Pons (tissue), 1 donor: ENCODE measurements at places on chromosomes 3 and 15.
A peak's percentile ranks its signal among the peaks of the same experiment; 100 is the strongest.

DNA sequence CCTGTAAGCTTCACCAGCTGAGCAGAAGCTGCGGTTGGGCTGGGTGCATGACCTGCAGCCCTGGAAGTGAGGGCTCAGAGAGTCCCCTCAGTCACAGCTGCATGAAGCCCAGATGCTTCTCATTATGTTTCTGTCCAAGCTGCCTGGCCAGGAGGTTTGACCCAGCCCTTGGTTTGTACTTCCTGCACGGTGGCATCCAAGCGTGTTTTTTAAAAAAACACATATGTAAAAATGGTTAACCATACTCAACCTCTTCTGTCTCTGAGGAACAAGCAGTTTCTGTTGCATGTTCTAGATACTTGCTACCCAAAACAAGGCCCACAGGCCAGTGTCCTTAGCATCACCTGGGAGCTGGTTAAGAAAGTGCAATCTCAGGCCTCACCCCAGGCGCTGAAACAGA lies 76.0 kb upstream of the ATP10A start:
- DNase-seq = no peak

- no peak for DNase-seq
These were observed 21.3 kb upstream of the KLF13 start for GRCh38 chr15:31305375-31305774.

DNA sequence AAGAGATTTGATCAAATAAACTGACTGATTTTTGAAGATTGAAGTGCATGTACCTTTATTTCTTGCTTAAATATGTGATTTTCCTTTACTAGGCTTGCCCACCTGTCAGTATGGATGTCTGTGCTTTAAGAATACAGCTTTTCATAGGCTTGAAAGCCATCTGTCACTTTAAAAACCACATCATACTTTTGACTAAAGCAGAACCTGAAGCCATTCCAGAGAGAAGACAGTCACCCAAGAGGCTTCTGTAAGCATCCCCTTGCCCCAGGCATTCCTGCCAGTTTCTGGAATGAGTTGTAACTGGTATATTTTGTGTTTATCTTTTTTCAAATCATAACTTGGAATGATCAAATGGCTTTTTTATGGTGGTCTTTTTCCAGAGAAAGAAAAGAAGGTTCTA lies 24.0 kb downstream of the HPS3 start:
- no peak for DNase-seq

DNA sequence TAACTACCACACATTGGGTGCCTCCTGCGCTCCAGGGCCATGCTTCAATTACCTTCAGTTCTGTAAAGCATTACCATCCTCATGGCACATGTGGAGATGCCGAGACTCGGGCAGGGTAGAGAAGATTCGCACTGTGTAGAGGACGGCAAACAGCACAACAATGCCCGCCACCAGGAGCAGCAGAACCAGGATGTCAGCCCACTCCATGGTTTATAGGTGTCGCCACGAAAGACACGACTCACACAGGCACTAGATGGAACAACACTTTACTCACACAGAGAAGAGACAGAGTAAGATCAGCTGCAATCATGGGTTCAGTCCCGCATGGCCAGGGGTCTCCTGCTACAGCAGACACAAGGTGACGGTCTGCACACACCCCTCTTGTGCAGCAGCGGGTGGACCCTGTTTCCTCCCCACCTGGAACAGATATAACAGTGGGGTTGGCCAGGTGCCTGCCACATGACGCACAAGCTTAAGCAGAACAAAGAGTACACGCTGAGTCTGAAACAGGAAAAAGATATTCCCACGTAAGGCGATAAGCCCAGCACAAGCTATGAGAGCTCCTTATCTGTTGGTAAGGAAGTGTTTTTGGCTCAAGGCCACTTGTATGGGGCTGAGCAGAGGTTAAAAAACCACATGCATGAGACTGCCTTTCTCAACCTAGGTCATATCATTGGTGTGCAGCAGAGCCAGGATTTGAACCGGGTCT lies 2.5 kb upstream of the TBC1D21 start:
- no peak for DNase-seq

DNA sequence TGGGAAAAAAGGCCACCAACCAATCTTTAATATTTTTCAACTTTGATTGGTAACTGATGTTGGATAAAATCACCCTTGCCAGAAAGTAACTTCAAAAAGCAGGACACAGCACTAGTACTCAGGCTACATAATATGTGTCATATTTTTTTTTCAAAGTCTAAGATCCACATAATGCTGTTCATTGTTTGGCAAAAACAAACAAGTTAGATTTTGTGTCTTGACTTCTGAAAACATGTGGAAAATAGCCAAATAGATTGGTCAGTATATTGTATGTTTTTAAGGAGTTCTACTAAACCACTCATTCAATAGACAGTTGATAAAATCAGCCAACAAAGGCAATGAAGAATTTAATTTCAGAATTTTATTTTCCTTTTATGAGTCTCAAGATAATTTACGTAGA lies 111.7 kb upstream of the CCDC54 start:
- peak; percentile 58 for DNase-seq

DNA sequence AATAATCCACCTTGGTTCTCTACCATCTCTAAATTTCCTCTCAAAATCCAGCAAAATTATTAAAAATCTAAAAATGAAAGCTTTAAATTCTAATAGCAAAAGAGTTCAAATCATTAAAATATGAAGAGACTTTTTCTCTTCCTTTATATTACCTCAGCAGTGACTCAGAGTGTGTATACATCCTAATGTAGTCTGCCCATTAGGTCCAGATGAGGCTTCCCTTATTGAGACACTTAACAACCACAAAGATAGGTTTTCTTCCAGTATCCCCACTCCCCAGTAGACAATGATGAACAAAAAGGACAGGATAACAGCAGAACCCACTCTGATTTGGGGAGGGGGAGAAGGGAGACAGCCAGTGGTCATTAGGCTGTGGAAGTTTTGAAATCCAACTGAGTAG lies 61.5 kb upstream of the DCBLD2 start:
- DNase-seq = no peak

GRCh38 chr3:169657351-169658124 lies 6.0 kb downstream of the MECOM start:
- no peak for DNase-seq

DNA sequence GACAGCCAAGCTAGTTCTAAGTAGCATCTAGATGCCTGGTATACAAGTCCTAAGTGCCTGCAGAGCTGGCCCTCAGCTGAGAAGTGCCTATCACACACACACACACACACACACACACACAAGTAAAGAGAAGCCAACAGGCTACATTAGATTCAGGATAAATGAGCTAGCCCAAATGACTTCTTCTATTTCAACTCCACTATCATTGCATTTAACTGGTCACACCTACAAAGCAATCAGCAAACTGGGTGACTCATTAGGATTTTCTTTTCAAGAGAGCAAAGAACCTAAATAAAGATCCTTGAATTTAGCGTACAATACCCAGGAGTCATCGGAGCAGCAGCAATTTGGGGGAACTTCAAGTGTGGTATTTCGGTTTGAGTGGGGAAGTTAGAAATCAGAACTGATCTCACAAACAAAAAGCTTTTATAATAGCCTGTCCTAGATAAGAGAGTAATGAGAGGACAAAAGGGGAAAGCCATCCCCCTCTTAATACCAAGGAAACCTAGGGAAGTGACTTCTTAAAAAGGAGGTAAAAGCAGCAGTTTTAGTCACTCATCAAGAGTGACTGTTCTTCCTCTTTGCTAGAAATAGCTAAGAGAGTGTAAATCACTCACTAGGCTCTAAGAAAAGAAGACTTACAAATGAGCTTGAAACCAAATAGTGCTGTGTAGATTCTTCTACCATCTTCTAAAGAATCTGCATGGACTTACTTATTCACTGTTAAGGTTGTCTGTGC lies 112.7 kb downstream of the TNIK start:
- peak; percentile 46 for DNase-seq

DNA sequence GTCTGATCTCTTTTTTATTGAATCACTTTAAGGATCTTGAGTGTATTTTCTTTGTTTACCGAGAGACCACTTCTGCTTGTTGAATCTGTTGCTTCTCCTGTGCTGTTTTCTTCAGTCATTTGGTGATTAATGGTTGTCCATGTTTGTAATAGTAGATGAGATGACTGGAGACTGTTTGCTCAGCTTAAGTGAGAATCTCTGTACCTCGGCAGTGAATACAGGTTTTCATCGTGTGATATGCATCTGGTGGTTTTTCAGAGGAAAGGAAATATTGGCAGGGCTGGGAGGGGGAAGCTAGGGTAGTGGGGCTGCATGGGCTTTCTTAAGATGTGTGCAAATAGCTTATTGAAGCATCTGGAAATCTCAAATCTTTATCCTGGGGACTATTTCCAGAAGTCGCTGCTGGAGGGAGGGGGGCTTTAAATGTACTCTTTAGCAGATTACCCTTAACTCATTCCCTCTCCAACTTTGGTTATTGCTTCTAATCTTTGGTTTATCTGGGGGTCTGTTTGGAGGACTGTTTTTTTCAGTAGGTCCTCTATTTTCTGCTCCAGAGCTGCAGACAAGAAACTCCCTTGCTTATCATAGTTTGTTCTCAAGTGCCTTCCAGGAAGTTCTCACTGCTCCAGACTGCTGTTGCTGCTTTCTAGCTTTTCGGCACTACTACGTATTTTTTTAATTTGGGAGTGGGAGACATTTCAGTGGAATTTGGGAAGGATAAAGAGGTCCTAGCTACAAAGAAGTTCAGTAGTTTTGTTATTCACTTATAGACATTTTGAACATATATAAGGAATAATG lies 19.4 kb downstream of the CMTM8 start:
- no peak for DNase-seq

- DNase-seq = no peak
These were observed 862.7 kb upstream of the SEMA6D start for GRCh38 chr15:46854564-46854963.

DNA sequence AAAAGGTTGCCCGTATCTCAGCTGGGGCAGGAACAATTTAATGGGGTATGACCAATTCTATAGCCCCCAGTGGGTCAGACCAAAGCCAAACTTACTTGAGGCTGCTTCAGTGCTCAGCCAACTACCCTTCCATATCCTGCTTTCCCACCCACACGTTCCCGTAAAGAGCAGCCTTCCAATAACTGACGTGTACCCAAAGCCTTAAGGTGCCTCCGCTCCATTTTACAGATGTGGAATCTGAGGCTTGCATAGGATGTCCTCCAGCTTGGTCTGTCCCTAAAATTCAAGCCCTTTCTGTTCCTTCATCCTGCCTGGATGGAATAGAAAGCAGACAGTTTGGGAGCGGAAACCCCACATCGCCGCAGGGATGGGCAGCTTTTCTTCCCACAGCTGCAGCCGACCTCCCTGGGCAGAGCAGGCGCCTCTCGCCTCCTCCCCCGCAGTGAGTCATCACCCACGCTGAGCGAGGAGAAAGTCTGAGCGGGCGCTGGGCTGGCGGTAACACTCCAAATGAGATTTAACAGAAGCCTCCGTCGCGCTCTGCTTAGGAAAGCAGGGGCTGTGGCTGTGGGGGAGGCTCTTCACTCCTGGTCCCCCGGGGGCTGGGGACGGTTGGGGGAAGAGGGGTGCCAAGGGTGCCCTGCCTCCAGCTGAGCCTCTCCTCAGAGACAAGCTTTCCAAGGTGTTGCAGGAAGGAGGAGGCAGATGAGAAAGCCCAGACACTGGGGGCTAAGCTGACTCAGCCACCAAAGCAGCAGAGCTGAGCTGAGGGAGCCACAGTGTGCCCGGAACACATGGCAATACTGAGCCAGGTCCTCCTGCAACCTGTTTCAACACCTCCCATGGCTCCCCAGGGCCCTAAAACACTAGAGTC lies 57.8 kb upstream of the HRH1 start:
- DNase-seq = peak; percentile 2

DNA sequence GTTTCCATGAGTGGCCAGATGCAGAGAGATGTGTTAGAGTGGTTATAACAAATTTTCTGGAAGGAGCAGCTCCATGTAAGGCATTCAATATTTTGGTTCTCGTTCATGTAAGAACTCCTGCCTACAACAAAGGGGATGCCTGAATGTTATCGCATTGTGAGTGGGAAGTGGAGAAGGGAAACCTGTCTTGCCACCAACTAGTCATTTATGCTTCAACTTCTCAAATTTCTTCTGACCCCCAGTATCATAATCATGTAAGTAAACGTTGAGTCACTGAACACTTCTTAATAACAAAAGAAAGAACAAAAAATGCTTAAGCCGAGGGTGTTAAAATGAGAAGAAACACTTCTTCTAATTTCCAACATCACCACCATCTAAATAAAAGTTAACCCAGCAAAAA lies 62.0 kb upstream of the MRPL3 start:
- no peak for DNase-seq

DNA sequence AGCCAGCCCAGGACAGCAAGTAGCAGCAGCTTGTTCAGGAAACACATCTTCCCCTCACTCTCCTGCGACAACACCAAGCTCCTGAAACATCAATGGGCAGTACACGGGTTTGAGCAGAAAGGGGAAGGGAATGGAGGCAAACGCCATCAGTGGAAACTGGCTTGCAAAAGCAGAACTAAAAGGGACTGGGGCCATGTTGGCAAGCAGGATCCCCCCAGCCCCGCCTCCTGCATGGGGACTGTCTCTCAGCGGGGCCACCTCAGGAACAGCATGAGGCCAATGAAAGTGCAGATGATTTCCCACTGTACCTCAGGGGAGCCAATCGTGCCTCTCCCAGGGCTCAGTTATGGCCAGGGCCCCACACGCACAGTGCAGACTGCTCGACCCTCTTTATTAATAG lies 6.8 kb downstream of the CDAN1 start:
- DNase-seq = no peak

DNA sequence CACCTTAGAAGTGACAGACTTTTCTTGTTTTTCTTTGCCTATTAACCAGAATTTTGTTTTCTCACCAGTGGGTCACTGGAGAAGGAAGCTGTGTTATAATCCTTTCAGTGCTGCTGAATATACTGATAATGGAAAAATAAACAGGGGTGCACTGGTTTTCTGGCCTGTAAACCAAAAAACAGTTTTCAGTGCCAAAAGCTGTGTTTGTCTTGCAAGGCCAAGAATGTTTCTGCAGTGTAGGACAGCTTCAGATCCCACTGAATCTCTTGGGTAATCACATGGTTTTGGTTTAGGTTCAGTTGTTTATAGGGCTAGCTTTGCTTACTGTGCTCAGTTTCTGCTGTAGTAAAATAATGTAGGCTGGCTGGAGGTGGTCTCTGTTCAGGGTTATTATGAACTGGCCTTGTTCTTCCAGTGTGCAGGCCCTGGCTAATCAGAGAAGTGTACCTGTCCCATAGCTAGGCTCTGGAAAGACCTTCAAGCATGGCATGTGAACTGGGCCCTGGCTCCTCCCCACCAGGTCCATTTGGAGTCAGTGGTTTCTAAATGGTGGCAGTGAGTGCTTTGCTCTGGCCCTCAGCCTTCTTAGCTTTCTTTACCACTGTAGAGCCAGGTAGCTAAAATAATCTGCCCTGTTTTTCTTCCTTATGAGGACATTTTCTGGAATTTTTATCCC lies 18.7 kb downstream of the PDE8A start:
- no peak for DNase-seq

- no peak for DNase-seq
These were observed 79.6 kb upstream of the DCBLD2 start for GRCh38 chr3:98980915-98981596.

- DNase-seq = no peak
These were observed 224.8 kb upstream of the ATP10A start for GRCh38 chr15:26087881-26088280.

GRCh38 chr15:60982249-60982910 lies 246.7 kb downstream of the RORA start:
- no peak for DNase-seq
